ENCODE measurements at places on chromosomes 12 and 14. TPM values are rescaled to one million over a fixed set of nuclear protein-coding genes. Genes with fewer than 3 reads are reported as not detected.
A peak's percentile ranks its signal among the peaks of the same experiment; 100 is the strongest.

DNA sequence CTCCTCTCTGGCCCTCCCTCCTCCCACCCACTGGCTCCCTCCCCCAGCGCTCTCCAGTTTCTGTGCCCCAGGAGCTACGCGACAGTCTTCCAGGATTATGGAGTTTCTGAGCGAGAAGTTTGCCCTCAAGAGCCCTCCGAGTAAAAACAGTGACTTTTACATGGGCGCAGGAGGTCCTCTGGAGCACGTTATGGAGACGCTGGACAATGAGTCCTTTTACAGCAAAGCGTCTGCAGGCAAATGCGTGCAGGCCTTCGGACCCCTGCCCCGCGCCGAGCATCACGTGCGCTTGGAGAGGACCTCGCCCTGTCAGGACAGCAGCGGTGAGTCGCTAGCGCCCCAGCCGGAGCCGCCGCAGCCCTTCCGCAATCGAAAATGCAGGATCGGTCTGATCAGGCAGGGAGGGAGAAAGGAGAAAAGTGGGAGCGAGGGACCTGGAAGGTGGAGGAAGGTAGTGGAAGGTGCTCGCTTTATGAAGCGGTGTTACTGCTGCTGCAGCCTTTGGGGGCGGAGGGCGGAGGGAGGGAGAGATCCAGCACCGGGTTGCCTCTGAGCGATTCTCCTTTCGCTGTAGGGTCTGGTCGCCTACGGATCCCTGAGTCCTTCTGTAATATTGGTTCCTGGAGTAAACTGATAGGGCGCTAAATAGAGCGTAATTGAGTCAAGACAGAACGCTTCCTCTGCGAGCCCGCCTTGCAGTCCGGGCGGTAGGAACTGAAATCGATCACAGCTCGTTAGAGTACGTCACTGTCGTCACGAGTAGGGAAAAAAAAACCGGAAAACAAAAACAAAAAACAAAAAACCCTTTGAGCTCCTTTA is at the start of gene ALX1:
Gene ALX1 (plus strand): TSS at position 56 of the 819 bp plus-strand sequence. CDS start 42 bp downstream, at position 98.
- DNase-seq: peak; percentile 70

GZMH gene
- total RNA-seq: 29.4 TPM

DNA sequence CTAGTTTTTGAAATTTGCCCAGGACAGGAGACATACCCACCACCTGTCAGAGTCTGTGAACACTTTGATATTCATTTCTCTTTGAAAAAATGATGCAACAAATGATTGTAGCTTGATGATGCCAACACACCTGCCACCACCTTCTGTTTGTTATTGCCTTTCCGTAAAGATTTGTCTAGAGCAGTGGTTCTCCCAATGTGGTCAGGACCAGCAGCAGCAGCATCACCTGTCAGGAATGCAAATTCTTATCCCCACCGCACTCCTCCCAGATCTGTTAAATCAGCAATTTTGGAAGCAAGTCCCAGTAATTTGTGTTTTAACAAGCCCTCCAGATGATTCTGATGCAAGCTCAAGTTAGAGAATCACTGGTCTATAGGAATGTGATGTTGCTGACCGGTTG is 9.9 kb downstream of the CCDC175 start:
- DNase-seq: no peak

PRB2 gene
- not detected for total RNA-seq

Measured in spleen (tissue), 13 donors.